ENCODE measurements at places on chromosomes 12 and 14.

- no peak for DNase-seq
Observed at GRCh38 chr12:6376079-6376869, 911 bp upstream of the SCNN1A start.

- DNase-seq, result no peak
Observed at GRCh38 chr12:111359231-111359913, 9.5 kb downstream of the PHETA1 start.

- DNase-seq, result no peak
Observed at GRCh38 chr12:8508223-8508622, 5.1 kb upstream of the CLEC4D start.

- no peak for DNase-seq
Observed at GRCh38 chr12:116245189-116245588, 32.3 kb downstream of the MED13L start.

- no peak for DNase-seq
Observed at GRCh38 chr12:72084061-72084460, 145.4 kb downstream of the TPH2 start.

- DNase-seq, result no peak
Observed at GRCh38 chr14:101215927-101216326, 312.4 kb upstream of the RTL1 start.

- no peak for DNase-seq
Observed at GRCh38 chr12:105330931-105331804, 677 bp downstream of the C12orf75 start.

DNA sequence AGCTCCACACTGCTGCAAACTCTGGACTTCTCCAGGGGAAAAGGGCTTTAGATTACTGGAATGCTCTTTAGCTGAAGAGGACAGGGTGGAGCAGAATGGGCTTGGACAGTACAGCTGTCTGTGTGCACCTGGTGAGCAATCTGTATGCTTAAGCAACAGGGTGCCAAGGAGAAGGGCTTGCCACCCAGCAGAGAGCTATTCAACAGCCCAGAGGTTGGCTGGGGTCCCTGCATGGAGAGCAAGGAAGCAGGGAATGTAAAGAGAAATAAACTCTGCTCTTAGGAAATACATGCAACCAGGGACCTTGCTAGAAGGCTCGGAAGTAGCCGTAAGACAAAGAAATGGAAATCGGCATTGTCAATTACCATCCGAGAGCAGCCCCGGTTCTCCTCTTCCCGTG is 53.0 kb upstream of the CORO1C start:
- no peak for DNase-seq

- DNase-seq, result no peak
Observed at GRCh38 chr12:107400686-107401447, 284.7 kb upstream of the PWP1 start.

GRCh38 chr12:96850676-96851075 is 56.4 kb upstream of the NEDD1 start:
- DNase-seq, result no peak

DNA sequence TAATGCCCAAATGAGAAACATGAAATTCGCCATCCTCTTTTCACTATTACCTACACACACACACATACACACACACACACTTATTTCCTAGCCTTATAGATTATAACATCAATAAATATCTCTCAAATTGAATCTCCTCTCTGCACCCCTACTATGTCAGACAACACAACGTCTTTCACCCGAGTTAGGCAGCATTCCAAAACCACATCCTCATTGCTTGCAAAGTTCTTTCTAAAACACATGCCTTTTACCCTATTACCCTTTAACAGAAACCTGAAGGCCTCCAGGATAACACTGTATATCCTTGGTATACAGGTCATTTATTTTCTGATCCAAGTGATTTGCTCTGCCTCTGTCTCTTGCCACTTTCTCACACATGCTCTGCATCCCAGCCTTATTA is 56.3 kb downstream of the KCNH5 start:
- DNase-seq, result no peak

DNA sequence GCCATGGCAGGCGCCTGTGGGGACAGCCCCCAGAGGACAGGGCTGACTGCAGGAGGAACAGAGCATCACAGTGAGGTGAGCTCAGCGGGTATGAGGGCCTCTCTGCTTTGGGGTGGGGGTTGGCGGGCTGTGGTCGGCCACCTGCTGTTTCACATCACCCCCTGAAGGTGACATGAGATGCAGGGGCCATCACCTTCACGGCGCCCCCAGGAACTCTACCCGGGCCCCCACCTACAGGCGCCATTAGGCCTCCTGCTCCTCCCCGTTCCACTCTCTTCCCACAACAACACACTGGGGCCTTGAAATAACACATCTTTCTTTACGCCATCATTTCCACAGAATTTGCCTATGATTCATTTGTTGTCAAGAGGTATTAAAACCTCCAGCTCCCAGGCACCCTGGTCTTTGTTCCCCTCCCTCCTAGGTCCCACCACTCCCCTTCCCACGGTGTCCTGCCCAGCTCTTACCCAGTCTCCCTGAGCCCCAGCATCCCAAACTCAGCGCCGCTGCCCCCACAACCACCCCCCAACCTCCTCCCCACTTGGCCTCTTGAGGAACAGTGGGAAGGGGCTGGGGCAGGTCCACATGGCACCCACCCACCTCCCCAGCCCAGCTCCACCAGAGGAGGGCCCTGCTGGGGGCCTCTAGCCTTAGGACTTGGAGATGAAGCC is 12.7 kb upstream of the HDAC7 start:
- DNase-seq, result no peak

DNA sequence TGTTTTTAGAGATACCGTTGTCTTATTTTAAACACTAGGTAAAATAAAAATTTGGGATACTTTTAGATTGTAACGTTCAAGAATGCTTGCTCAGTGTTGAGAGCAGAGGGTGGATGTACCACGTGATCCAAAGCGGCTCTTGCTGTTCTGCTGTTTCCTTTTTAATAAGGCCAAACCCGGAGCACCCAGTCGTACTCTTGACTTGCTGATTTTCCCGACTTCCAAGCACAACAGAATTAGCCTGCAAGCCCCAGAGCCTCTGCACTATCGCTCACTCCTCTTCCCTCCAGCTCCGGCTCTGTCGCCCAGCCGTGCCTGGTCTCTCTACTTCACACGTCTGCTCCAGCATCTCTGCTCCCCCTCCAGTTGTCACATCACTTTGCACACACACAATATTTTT is 77.3 kb downstream of the EMP1 start:
- DNase-seq, result no peak

DNA sequence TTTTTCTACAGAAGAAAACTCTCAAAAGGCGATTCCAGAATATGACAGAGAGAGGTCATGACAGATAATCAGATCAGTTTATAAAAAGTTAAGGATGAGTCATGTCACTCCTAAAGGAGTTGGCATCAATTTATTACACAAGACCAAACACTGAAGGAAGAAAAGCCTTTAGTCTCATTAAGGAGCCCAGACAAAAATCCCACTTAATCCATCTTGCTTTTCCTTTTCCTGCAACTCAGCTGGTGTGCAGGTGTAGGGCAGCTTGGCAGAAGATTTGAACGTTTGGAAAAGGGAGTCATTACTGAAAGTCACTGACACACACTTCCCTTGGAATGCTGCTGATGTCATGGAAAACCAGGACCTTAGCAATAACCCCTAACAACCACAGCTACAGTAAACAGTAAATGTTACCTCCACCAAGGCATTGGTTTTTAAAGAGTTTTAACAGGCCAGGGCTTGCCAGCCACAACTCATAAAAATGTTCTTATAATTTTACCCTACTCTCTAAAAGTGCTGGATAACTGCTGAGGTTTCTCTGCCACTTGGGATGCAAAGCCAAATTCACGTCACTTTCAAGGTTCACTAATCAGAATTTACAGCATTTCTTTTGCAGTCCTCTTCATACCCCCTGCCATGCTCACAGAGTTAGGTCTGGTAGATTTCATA is 320.6 kb downstream of the RAD51B start:
- no peak for DNase-seq

GRCh38 chr12:89494411-89495231 is 30.0 kb downstream of the GALNT4 start:
- no peak for DNase-seq

GRCh38 chr14:68791902-68792677 is 777 bp downstream of the ZFP36L1 start:
- DNase-seq, result no peak

DNA sequence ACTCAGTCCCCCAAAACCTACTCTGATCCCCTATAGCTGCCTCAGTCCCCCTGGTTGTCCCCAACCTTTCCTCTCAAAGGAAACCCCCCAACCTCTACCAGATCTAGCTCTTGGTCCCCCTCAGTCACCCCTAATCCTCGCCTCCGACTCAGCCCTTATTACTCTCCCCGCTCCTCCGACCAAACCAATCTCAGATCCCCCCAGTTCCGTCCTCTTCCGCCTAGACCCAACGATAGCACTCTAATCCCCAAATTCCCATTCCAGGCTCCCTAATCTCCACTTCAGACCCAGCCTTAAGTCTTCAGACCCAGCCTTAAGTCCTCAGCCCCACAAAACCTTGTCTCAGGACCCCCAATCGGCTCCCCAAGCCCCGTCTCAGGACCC is 612 bp downstream of the VPS37B start:
- DNase-seq, result no peak

DNA sequence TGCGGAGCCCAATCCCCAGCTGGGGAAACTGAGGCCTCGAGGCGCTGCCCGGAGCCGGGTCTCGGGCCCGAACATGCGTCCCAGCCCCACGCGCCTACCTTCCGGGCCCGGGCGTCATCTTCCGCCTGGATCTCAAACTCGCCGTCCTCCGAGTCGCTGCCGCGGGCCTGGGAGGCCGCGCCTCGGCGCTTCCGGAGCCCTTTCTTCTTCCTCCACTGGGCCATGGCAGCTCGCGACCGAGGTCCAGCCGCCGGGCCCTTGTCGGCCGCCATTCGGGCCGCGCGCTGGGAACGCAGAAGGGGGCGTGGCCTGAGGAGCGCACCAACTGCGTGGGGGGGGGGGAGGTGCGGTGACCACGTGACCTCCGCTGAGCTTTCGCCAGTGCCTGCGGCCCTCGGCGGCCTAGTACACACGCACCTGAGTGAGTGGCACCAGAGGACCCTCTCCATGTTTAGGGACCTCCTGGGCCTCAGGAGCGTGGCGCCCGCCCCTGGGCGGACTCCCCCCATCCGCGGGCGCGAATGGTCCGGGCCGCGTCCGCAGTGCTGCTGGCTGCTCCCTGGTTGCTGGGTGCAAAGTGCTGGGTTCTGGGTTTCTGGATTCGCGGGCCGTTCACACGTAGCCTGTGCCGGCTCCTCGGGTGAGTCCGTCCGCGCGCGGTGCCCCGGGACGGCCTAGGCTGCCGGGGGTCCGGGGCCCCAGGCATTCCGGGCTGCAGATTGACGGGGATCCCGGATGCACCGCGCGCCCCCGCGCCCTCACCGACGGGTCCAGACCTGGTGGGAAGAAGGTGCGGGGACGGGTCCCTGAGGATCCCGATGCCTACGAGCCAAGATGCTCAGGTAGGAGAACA is at the start of the genes DDX54 and RITA1:
Gene DDX54, minus strand, starts transcription at position 299 of the 853 bp plus-strand sequence. Its CDS starts 27 bp downstream, at position 272.
Gene RITA1, plus strand, starts transcription at position 542 of the 853 bp plus-strand sequence. CDS start 1,026 bp downstream, outside the sequence.
- peak; percentile 49 for DNase-seq

DNA sequence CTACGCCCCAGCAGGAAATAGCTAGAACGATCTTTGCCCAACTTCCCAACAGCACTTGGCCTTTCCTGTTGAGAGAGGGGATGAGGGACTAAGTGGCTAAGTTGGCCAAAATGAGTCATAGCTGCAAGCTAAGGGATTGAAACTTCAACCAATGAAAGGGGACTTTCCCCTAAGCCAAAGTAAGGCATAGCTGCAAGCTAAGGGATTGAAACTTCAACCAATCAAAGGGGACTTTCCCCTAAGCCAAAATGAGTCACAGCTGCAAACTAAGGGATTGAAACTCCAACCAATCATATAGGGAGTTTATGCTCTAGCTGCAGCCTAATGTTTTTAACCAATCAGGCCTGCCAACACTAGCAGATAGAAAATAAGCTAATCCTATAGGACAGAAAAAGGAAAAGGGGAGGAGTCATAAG is 100.5 kb upstream of the SSTR1 start:
- no peak for DNase-seq

DNA sequence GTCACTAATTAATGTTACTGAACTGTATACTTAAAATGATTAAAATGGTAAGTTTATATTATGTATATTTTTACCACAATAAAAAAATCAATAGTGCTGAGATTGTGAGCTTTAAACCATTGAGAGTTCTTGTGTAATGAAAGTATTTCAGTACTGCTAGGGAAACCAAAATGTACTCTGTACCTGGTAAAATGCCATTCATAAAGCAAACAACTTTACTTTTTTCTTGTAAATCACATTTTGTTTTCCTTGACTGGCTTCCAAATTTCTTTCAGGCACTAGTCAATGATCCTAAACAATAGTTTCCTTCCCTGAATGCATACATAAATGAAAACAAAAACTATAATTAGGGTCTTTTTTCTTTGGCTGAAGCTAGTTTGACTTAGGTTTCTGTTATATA is 29.4 kb upstream of the SNRPF start:
- no peak for DNase-seq

DNA sequence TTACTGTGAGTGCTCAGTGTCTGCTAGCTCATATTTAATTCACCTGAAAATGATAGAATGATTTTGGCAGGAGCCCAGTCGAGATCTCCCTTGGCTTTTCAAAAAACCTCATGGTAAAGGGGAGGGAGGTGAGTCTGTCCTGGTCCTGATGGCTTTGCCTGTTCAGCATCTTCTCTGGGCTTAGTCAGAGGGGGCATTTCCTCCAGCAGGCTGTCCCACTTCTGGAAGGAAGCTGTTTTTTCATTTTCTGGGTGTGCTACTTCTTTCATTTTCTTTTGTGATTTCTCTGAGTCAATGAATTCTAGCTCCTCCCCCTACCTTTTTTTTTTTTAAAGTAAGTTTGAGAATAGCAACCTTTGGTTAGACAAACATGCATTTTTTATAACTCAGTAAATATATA is 58.8 kb downstream of the TMX1 start:
- DNase-seq, result no peak

- DNase-seq, result no peak
Observed at GRCh38 chr12:120361506-120362208, 7.3 kb downstream of the MSI1 start.

GRCh38 chr12:88247241-88247643 is 105.1 kb downstream of the TMTC3 start:
- DNase-seq, result no peak

GRCh38 chr12:209851-210250 is 4.1 kb downstream of the SLC6A12 start:
- DNase-seq, result no peak

GRCh38 chr14:33432407-33433023 is 493.8 kb downstream of the NPAS3 start:
- DNase-seq, result no peak

- no peak for DNase-seq
Observed at GRCh38 chr14:74572726-74573301, 39.2 kb downstream of the LTBP2 start.

Measured in esophagus squamous epithelium (tissue), 5 donors.